Right lobe of liver (tissue), 6 donors: ENCODE measurements at places on chromosomes 4 and X. TPM values are rescaled to one million over a fixed set of nuclear protein-coding genes. Genes with fewer than 3 reads are reported as not detected.

- DNase-seq: no peak
These were observed 56.2 kb downstream of the SMIM20 start for GRCh38 chr4:25970226-25970675.

DNA sequence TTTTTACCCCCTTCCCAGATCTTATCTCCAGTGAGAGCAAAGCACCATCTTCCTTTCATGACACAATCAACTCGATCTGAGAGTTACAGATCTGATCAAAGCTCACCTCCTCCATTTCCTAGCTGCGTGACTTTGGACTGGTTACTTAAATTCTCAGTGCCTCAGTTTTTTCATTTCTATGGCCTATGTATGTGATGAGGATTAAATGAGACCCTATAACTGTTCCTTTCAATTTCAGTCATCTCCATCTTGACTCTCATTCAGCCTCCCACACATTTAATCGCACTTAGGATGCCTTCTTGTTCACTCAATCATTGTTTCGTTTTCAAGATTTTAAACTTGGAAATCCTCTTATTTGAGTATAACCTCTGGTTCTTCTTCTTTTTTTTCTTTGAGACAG, 20.1 kb upstream of the CXCR3 start:
- DNase-seq: no peak

The DNAAF6 gene
- not detected for total RNA-seq

DNA sequence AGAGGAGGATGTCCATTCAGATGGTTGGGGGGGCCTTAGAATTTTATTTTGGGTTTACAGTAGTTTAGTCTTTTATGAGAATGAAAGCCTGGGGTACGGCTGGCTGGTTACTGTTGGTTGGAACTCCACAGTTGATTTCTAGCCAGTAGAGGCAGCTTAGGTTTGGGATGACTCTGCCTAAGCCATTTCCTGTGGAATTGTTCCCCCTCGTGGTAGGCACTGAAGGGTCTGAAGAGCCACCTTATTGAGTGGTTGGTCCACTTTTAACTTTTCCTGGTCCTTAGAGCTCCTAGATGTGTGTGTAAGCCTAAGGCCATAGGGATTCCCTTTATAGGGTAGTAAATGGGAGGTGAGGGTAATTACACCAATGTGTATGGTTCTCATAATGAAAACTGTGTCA, 19.7 kb downstream of the SPIN3 start:
- no peak for DNase-seq

GRCh38 chr4:109009909-109010308, 247.1 kb upstream of the ETNPPL start:
- DNase-seq: no peak

DNA sequence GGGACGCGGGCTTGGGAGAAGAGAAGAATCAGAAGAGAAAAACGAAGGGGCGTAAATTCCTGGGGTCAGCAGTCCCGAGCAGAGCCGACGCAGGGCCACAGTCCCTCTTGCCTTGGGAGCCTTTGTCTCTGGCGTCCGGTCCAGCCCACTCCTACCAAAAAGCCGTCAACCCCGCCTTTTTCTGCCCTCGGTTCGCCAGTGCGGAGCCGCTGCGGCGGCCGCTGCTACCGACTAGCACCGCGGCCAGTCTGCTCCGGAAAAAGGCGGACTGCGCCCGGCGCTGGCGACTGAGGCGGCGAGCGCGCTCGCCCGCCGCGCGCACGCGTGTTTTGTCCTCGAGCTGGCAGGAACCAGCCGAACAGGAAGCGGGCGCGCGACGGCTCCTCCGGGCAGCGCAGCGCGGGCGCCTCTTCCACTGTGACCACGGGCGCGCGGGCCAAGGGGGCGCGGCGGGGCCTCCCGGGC, 502 bp downstream of the HNRNPDL start:
- DNase-seq: no peak

GRCh38 chrX:121987163-121987562, 939.8 kb downstream of the GLUD2 start:
- DNase-seq: no peak

DNA sequence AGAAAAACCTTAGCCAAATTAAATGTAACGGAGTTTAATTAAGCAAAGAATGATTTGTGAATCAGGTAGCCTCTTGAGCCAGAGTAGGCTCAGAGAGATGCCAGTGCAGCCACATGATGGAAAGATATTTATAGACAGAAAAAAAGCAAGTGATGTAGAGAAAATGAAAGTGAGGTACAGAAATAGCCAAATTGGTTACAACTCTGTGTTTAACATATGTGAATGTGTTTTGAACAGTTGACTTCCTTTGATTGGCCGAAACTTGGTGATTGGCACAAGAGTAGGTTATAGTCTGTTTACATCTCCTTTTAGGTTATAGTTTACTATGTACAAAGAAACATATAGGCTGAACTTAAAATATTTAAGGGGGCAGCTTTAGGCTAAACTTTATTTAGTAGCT, 459.9 kb upstream of the BOD1L1 start:
- DNase-seq: no peak

DNA sequence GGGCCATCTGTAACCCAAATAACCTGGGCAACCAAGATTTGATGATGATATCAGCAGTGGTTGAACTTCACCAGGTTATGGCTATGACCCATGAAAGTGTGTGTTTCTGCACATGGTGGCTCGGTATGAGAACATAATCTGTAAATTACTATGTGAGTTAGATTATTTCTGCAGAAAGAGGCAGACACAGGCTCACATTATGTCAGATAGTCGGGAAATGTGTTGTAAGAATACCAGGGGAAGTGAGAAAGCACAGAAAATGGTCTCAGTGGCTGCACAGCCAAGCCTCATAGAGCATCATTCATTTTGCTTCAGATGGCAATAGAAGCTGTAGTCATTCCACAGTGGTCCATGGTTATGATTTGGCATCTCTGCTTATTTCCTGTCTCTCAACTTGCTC, 63.0 kb upstream of the RBPJ start:
- no peak for DNase-seq

The IL3RA gene
- total RNA-seq: 0.74 TPM

DNA sequence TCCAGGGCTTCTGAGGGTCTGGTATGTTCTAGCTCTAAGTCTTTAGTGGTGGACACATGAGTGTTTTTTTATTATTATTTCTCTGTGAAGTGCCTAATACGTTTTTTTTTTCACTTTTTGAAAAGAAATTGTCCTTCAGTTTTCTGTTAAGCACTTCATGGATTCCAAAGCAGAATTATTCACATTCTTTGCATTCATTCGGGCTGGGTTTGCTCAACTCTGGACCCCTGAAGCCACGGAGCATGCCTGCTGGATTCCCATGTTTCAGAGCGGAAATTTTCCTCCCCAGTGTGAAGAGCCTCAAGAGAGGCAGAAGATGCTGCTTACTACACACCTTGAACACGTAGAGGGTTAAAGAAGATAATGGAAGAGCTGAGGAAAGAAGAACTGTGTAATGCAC, 107.5 kb downstream of the EGF start:
- no peak for DNase-seq

DNA sequence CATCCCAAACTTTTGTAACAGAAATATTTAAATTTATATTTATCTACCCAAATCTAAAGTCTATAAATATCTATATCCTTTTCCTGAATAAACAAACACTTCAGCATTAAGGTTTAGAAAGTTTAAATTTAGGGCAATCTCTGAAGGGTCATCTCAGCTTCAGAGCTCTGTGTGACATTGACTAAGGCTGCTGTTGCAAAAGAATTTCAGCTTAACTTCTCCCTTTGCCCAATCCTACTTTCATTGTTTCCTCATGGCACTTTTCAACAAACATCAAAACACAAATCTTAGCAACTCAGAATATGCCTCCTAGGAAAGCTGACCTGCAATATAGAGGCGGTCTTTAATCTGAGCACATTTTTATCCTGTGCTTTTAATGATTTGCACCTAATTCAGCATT, 79.7 kb upstream of the BANK1 start:
- DNase-seq: no peak

DNA sequence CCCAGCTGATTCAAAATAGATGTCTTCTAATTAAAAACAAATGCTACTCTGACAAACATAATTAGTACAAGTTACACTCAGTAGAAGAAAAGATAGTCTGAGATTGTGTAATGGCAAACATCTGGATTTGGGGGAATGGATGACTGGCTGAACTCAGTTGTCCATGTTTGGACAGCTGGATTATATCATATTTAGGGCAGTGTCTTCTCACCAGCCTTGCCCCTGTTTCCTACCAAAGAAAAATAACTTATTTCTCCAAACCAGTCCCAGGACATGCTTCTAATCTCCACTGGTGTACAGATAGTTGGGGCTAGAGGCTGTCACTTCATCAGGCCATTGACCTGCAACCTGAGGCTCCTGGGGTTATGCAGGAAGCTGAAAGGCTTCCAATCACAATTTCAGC, 237.3 kb downstream of the USP46 start:
- DNase-seq: no peak

DNA sequence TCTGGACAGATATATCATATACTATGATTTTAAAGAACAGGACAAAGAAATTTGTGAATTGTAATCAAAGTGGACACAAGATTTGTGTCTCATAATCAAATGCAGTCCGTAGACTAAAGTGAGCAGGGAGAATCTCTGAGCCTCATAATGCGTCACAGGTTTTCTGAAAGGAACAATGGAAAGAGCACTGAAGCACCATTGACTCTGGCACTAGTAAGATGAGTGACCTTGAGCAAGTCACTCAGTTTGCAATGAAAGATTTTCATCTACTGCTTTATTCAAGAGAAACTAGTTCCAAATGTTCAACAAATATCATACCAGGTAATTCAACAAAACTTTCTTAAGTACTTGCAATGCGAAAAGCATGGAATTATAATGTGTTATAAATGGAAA, 315.3 kb downstream of the MAPK10 start:
- no peak for DNase-seq

GRCh38 chr4:66182636-66183035, 512.3 kb upstream of the EPHA5 start:
- DNase-seq: no peak

DNA sequence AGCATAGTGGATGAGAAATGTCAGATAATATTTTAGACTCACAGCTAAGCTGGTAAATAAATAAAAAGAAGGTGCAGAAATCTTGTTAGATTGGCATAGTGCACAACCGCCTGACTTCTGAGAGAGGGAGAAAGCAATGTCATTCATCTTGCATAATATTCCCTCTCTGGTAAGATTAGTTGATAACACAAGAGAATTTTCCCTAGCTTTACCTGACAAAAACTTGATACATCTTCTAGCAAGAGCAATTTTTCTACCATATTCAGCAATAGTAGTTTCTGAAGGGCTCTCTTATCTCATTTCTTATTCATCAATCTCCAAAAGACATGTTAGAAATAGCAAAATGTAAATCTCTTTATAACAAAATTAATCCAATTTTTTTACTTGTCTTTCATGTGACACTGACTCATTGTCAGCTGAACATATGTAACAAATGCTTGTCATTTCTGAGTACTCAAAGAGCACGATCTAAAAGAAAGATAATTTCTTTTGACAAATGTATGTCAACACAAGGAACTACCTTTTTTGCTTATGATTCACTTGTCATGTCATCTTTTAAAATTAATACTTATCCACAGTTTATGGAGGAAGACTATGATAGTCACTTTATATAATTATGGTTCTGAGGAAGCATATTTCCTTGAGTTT, 240.0 kb downstream of the ARAP2 start:
- no peak for DNase-seq

DNA sequence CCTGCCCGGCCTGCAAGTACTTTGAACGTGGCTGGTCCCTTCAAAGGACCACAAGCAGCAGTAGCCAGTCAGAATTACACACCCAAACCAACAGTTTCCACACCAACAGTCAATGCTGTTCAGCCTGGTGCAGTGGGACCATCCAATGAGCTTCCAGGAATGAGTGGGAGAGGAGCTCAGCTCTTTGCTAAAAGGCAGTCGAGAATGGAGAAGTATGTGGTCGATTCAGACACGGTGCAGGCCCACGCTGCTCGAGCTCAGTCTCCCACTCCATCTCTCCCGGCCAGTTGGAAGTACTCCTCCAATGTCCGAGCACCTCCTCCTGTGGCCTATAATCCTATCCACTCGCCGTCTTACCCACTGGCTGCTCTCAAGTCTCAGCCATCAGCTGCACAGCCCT, 104.4 kb upstream of the MYOZ2 start:
- no peak for DNase-seq

The IQCM gene
- total RNA-seq: not detected

The TRIM75 gene
- not detected for total RNA-seq

The WNK3 gene
- total RNA-seq: 7.6 TPM

DNA sequence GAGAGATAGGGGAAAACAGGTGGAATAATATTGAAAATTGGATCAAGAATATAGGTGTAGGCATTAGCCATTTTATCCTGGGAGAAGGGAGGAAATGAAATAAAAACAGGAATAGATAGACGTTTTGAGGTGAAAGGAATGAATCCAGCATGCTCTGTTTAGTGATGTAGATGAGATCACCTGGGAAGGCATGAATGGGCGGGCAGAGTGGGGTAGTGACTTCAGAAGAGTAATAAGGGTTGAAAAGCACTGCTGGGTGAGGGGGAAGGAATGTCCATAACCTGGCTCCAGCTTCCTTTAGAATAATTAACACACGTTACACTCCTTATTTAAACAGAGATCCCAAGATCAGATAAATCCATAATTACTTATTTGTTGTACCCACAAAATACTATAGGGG, 191.1 kb upstream of the ANXA3 start:
- no peak for DNase-seq

DNA sequence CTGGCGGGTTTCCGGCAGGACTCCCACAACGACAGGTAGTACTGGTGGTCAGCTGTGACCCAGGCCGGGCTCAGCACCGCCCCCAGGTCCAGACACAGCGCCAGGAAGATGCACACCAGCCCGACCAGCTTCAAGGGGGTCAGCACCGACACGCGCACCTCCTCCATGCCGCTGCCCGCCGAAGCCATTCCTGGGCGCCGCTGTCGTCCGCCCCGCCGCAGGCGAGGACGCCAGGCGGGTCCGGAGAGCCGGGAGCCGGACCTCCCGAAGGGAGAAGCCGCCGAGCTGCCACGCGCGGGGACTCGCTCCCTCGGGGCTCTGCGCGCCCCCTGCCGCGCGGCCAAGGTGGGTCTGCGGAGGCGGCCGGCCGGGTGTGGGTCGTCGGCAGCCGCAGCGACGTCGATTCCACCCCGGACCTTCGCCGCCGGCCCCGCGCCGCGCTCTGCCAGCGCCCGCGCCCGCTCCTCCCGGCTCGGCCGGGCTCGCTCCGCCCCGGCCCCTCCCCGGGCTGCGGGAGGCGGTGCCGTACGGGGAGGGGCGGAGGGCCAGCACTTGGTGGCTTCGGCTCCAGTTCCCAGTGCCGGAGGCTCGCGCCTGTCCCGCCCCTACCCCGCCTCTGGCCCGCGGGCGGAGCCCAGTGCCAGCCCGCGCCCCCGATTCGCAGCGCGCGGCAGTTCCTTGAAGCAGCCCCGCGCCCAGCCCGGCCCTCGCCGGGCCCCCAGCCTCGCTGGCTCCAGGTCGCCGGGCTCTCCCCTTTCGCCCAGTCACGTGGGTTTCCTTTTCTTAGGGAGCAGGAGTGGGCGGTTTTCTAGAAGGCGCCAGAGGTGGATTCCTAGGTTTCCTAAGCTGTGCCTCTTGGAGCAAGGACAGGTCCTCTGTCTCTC, at the start of gene TMEM47:
Gene TMEM47, minus strand, starts transcription at position 444 of the 884 bp plus-strand sequence. Its CDS starts 256 bp downstream, at position 188.
- DNase-seq: peak; percentile 80

DNA sequence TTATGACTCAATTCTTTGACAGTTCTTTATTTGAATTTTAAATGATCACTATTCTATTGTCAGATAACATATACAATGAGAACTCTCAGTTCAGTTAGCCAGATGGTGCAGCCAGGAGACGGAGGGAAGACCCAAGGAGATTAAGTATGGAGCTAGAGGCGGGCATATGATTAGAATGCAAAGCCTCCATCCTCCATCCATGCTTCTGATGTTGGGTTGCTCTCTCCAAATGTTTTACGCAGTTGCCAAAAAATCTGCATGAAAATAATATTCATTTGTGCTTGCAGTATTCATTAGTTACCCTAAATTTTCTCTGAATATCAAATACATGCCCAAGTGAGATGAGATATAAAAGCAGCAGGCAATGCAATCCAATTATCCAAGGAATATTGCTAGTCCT, 874.8 kb downstream of the C4orf33 start:
- no peak for DNase-seq
